ENCODE measurements at places on chromosomes 1 and 21. TPM values are rescaled to one million over a fixed set of nuclear protein-coding genes. Genes with fewer than 3 reads are reported as not detected.

The CELF3 gene
- total RNA-seq: not detected

The PIGV gene
- 5.6 TPM for total RNA-seq

The OR2L5 gene
- not detected for total RNA-seq

The SCP2 gene
- 50.4 TPM for total RNA-seq

The CD5L gene
- not detected for total RNA-seq

The MYBPHL gene
- 0.38 TPM for total RNA-seq

The OR2T29 gene
- not detected for total RNA-seq

The PRAMEF17 gene
- not detected for total RNA-seq

The SYDE2 gene
- total RNA-seq: 1.2 TPM

The C4BPB gene
- total RNA-seq: 2.2 TPM

The FCRLA gene
- total RNA-seq: not detected

The HAX1 gene
- total RNA-seq: 96.5 TPM

The L1TD1 gene
- total RNA-seq: not detected

The HES5 gene
- not detected for total RNA-seq

The PADI4 gene
- total RNA-seq: not detected

The MNDA gene
- total RNA-seq: not detected

The CR1L gene
- not detected for total RNA-seq

The BLACAT1 gene
- not detected for total RNA-seq

The PKLR gene
- not detected for total RNA-seq

The MYOG gene
- total RNA-seq: not detected

The UMODL1 gene
- not detected for total RNA-seq

The TCHH gene
- 0.30 TPM for total RNA-seq

The FAM78B gene
- total RNA-seq: 0.24 TPM

The FCGR3A gene
- total RNA-seq: not detected

The GUCA2A gene
- not detected for total RNA-seq

The PKP1 gene
- total RNA-seq: 0.03 TPM

The NUP210L gene
- not detected for total RNA-seq

The OR2T33 gene
- not detected for total RNA-seq

The DDR2 gene
- total RNA-seq: 0.47 TPM

The LORICRIN gene
- not detected for total RNA-seq

The FCGR1A gene
- total RNA-seq: not detected

The OR10Z1 gene
- total RNA-seq: not detected

The FAAH gene
- 0.61 TPM for total RNA-seq

The PPIE gene
- 38.2 TPM for total RNA-seq

The BSND gene
- total RNA-seq: not detected

The DAB1 gene
- not detected for total RNA-seq

The MROH7 gene
- total RNA-seq: not detected

The SEMA6C gene
- total RNA-seq: 2.2 TPM

The B3GALT5 gene
- 0.20 TPM for total RNA-seq

The HSD3B1 gene
- total RNA-seq: not detected

The PDZK1 gene
- 0.90 TPM for total RNA-seq

The GBP6 gene
- total RNA-seq: not detected
